ENCODE measurements at places on chromosomes 16 and 17.
A peak's percentile ranks its signal among the peaks of the same experiment; 100 is the strongest.

- no peak for DNase-seq
Measured at GRCh38 chr16:49277386-49277742, 4.3 kb downstream of the CBLN1 start.

GRCh38 chr17:83200231-83200699 lies 120.9 kb downstream of the METRNL start:
- peak; percentile 52 for DNase-seq

DNA sequence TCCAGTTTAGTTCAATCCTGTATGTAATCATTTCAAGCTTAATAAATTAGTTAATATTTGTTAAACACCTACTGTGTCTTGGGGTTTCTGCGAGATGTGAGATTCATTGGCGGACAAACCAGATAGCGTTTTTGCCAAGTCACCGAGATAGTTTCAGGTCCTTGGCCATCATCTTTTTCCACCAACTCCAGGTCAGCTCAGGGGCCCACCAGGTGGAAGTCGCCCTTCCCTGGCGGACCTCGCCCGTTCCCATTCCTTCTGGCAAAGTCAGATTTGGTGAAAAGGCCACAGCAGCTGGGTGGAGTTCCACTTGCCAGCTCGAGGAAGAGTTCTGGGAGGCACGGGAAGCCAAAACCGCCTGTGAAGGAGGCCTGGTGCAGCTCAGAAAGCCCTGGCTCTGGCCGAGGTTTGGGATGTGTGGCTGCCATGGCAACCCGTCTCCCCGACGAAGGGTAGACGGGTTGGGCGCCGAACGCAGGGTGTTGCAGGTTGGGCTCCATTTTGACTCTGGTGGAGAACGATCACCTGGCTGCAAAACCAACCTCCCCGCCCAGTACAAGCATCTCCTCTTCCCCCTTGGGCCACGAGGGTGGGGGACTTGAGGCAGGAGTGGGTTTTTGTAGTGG lies 39.5 kb downstream of the CMIP start:
- DNase-seq, result no peak

DNA sequence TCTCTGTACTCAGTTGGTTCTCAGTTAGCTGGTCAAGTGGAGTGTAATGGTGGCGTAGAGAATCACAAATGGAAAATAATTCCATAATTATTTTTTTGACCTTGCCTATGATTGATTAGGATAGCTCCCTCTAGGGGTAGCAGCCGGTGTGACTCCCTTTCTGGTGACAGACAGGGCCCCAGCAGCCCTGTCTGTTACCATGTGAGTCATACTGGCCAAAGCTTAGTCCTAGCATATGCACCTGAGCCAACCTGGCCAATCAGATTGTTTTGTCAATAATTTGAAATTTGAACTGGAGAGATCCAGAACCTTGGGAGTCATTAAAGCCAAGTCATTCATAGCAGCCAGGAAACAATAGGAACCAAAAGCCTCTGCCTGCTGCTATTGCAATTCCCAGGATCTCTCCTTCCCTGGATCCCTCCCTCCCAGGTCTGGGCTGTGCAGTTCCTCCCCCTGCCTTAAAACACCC lies 5.6 kb downstream of the PNPO start:
- DNase-seq, result peak; percentile 70

DNA sequence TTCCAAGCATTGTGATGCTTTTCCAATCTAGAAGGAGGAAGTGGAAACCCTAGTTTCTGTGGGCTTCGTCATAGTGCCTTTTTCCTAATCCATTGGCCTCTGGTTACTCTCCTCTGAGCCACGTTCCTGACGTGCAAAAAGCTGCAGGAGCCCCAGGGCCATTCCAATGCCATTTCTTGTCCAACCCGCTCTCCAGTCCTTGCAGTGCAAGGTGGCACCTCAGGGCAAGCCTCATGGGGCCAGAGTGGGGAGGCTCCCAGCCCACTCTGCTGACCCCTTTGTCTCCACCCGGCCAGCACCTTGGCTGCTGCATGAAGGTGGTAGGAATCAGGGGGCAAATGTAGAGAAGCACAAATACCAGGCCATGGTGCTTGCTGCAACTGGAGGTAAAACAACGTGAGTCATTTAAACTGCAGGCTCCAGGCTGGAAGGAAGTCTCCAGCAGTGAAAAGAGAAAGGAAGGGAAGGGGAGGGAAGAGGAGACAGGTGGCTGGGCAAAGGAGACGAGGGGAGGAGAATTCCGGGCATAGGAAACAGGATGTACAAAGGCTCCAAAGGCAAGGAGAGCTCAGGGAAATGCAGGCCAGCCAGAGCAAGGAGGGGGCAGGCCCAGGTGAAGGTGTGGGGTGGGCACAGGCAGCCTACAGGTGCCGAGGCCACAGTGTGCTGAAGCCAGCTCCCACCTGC lies 168.2 kb upstream of the TNRC6C start:
- no peak for DNase-seq

- DNase-seq, result no peak
Measured at GRCh38 chr17:35846055-35846809, 22.5 kb downstream of the HEATR9 start.

- DNase-seq, result no peak
Measured at GRCh38 chr16:54933281-54934011, 2.8 kb downstream of the IRX5 start.

DNA sequence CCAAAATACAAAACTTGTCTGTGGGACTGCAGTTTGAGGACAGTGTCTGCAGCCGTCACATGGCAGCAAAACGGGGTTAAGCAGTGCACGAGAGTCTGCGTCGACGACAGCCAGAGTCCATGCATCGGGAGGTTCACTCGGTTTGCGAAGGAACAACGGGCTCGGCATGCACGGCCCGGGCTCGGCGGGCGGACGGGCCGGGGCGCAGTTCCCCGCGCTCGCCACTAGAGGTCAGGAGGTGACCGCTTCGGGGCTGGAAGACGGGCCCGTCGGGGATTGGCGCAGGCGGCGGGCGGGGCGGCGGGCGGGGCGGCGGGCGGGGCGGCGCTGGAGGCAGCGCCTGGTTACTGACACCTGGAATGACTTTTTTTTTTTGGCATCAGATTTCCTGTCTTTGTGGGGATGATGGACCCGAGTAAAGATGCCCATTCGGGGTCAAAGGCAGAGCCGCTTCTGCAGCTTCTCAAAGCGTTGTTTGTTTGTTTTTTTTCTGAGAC lies 6.5 kb downstream of the SCGB1C2 start:
- DNase-seq, result peak; percentile 77

GRCh38 chr17:80964859-80965580 lies 26.6 kb upstream of the CHMP6 start:
- DNase-seq, result no peak

- DNase-seq, result no peak
Measured at GRCh38 chr16:72126429-72126765, 32.8 kb downstream of the DHX38 start.

DNA sequence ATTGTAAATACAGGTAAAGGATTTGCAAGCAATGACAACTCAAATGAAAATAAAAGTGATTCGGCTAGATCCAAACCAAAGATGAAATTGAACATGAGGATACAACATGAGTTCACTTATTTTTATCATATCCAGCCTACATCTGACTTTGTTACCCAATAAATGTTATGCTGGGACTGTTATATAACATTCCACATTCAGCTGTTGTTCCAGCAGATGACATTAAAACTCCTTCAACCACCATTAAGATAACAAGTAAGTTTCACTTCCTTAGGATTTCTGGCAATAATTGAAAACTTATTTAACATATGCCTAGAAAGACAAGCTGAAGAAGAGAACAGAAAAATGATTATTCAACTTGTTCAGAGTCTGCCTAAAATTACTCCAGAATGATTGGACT lies 729.4 kb downstream of the CDH11 start:
- DNase-seq, result no peak

- no peak for DNase-seq
Measured at GRCh38 chr16:74304164-74304834, 7.7 kb downstream of the PSMD7 start.

DNA sequence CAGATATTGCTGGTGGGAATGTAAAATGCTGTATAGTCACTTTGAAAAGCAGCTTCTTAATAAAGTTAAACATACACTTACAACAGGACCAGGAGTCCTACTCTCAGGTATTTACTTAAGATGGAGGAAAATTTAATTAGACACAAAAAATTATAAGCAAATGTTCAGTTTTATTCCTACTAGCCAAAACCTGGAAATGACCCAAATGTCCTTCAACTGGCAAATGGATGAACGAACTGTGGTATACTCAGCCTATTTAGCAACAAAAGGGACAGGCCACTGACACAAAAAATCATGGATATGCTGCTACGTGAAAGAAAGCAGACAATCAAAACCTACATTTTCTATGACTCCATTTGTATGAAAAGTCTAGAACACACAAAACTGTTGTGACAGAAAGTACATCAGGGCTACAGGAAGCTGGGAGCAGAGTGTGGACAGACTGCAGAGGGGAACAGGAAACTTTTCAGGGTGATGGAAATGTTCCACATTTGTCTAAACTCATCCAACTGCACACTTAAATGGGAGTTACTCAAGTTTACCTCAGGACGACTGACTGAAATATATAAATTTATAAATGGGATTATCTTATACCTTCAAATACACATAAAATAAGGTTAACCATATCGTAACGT lies 49.3 kb upstream of the MNT start:
- DNase-seq, result no peak

- no peak for DNase-seq
Measured at GRCh38 chr17:75077072-75077495, 10.7 kb upstream of the SLC16A5 start.

- no peak for DNase-seq
Measured at GRCh38 chr17:2082003-2082781, 27.3 kb downstream of the HIC1 start.

GRCh38 chr16:53629607-53630312 lies 73.9 kb downstream of the RPGRIP1L start:
- DNase-seq, result no peak

- DNase-seq, result no peak
Measured at GRCh38 chr17:76725580-76726230, 701 bp downstream of the JMJD6 start.

DNA sequence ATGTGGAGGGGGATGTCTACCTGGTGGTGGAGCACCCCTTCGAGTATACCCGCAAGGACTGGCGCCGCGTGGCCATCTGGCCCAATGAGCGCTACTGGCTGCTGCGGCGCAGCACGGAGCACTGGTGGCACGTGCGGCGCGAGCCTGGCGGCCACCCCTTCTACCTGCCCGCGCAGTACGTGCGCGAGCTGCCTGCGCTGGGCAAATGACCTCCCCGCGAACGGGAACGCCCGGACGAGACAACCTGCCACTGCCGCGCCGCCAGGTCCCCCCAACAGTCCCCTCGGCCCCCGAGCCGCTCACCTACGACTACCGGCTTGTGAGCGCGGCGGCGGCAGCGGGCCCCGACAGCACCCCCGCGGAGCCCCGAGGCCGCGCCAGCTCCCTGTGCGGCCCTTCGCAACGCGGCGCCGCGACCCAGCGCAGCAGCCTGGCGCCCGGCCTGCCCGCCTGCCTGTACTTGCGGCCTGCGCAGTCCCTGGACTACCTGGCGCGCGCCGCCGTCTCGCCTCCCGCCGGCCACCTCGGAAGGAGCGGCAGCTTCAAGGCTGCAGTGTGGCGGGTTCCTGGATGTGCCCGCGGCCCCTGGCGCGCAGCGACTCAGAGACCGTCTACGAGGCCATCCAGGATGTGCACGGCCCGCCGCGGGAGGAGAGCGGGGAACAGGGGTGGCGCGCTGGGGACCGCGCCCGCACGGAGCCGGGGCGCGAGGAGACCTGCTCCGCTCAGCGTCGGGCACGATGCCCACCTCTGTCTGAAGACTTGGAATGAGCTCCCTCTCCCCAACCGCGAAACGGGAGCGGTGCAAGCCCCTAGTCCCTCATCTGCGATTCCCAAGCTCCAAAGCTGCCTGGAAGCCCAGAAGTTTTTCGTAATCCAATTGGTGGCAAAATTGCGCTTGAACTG lies 48.7 kb upstream of the AMZ2 start:
- no peak for DNase-seq

DNA sequence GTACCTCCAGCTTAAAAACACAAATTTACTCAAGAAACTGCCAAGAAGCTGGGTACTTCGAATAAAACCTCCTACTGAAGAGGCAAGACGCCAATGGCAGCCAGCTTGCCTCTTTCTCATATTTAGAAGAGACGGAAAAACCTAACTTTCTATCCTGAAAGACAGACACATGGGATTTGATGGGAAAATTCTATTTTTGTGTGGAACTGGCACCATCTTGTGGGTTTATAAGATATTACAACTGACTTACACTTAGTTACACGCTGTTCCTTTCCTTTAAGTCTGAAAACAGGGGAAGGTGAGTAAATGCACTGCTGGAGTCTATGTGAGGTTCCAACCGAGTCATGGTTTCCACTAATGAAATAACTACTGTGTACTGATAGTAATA lies 10.3 kb downstream of the ZNF18 start:
- DNase-seq, result peak; percentile 44

- no peak for DNase-seq
Measured at GRCh38 chr17:73068322-73069153, 23.9 kb downstream of the SLC39A11 start.

- no peak for DNase-seq
Measured at GRCh38 chr17:37082311-37082860, 133.6 kb downstream of the AATF start.

- DNase-seq, result no peak
Measured at GRCh38 chr17:32626379-32626791, 139.6 kb downstream of the CDK5R1 start.

DNA sequence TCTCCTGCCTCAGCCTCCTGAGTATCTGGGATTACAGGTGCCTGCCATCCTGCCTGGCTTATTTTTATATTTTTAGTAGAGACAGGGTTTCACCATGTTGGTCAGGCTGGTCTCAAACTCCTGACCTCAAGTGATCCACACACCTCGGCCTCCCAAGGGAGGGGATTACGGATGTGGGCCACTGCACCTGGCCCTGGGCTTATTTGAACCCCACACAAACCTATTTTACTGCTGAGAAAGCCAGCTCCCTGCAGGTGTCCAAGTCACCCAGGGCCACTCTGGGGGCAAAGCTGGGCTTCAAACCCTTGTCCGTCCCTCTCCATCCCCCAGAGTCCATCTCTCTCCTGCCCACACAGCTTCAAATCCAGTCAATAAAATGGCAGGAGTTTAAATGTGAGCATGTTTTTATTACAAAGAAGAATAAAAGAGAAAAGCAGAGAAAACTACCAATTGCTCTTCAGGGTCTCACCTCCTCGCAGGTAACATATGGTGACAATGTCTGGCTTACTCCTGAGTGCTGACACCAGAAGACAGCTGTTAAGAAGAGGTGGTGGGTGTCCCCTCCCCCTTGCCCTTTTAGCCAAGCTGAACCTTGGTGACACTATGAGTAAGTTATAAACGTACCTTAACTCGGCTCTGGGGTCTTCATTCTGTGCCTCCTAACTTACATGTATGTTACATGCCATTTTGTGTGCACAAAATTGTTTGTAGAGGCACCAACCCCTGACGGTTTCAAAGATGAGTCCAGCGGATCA lies 45.4 kb downstream of the LAT start:
- no peak for DNase-seq

Measured in NCI-H460 (cell line).